PC-9 (cell line): ENCODE measurements at places on chromosomes 13 and 19.

DNA sequence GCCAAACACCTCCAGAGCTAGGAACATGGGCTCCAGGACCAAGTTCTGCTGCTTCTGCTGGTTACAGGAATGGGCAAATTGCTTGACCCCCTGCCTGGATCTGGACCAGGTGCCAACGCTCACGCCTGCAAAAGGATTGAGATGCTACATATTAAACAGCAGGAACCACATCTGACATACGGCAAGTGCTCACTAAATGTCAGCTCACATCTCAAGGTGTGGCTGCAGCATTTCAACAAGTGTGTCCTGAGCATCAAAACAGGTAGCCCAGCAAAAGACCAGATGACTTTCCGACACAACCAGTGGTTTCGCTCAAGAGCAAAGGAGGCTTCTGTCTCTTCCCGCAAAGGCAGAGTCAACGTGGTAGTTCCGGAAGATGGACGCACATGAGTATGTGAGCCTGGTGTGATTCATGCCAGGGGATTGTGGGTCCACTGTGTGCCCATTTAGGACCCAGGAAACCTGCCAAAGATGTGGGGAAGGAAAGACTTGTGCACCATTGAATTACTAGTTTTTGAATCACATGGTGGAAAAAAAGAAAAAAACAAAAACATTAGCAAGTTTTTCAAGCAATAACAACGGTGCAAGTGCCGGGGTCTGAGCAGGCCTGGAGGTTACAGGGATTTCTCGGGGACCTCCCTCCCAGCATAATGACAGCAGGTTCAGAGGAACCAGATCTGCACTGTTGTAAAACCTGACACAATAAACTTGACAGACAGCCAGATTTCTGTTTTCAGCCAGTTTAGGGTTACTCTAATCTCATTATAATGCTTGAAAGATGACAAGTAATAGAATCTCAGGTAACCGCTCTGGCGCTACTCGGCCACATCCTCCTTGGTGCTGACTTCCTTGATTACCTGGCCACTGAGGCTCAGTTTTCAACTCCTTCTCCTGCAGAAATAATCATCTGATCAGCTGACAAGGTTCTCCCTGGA lies 77.9 kb downstream of the SOX1 start:
- H3K4me3 ChIP-seq = no peak overlapping the region
- DNase-seq = no peak
- H3K27me3 ChIP-seq = peaks cover 62% of the 10 kb centered on the region
- no peak overlapping the region for H3K27ac ChIP-seq

DNA sequence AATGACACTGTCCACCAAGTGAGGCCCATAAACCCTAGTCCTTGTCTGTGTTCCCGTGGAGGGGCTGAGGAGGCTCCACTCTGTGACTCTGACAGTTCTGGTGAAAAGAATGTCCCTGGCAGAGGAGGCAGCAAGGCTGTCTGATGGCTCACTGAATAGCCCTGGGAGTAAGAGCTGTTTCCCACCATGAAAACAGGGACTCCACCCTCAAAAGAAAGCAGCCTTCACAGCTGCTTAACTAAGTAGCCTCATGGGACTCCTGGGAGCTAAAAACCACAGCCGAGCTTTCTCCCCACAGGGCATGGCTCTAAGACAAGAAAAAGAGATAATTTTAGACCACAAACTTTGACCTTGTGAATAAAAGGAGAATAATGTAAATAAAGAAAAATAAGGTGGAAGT lies 135.1 kb upstream of the FRY start:
- no peaks in the 10 kb centered on the region for H3K4me1 ChIP-seq
- no peak for DNase-seq
- no peaks in the 10 kb centered on the region for H3K36me3 ChIP-seq
- no peak overlapping the region for H3K27ac ChIP-seq
- 0 out of 2 replicates have a peak, but pooled peaks cover 6% of the 10 kb centered on the region for H3K27me3 ChIP-seq
- H3K4me3 ChIP-seq = no peak overlapping the region

DNA sequence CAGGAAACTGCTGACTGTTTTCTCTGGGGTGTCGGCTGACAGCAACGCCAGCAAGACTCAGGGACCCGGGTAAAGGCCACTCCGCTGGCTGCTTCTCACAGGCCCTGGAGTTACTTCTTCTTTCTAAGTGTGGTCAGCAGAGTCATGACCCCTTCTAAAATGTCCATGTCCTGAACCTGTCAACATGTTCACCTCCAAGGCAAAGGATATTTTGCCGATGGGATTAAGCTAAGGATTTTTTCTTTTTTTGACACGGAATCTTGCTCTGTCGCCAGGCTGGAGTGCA lies 7.9 kb downstream of the PEX11G start:
- H3K27me3 ChIP-seq = no peaks in the 10 kb centered on the region
- peaks cover 38% of the 10 kb centered on the region for H3K4me1 ChIP-seq
- H3K4me3 ChIP-seq = no peak overlapping the region
- peak overlapping the region; percentile 40; the same call in 1 of the 2 replicates for H3K27ac ChIP-seq
- DNase-seq = no peak

DNA sequence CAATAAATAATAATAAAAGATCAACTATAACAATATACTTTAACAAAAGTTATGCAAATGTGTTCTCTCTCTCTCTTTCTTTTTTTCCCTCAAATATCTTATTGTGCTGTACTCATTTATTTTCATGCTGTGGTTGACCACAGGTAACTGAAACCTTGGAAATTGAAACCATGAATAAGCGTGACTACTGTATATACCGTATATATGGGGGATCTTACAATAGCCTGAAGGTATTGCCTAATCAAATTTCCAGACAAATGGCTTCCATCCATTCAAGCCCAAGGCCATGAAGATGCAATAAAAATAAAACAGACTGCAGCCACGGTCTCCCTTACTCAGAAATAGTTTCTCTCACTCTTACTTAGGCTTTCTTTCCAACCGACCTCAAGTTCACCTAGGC lies 98.3 kb downstream of the SLITRK6 start:
- no peaks in the 10 kb centered on the region for H3K36me3 ChIP-seq
- no peaks in the 10 kb centered on the region for H3K27me3 ChIP-seq
- no peak for DNase-seq
- no peaks in the 10 kb centered on the region for H3K4me1 ChIP-seq
- H3K27ac ChIP-seq = no peak overlapping the region

DNA sequence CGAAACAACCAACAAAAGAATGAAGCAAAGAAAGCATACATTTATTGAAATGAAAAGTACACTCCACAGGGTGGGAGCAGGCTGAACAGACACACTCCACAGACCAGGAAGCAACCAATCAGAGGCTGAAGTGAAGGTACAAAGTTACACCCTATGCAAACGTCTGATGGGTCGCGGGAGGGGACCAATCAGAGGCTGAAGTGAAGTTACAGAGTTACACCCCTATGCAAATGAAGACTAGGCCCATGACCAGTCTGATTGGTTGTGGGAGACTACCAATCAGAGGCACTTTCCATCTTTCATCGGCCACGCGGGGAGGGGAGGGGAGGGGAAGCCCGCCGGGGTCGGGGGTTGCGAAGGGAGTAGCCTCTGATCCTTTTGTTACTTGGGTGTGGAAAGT lies 12.4 kb upstream of the FBL start:
- no peak for DNase-seq
- peaks cover 9% of the 10 kb centered on the region for H3K27me3 ChIP-seq
- H3K4me1 ChIP-seq = no peaks in the 10 kb centered on the region
- H3K27ac ChIP-seq = no peak overlapping the region
- no peaks in the 10 kb centered on the region for H3K36me3 ChIP-seq

DNA sequence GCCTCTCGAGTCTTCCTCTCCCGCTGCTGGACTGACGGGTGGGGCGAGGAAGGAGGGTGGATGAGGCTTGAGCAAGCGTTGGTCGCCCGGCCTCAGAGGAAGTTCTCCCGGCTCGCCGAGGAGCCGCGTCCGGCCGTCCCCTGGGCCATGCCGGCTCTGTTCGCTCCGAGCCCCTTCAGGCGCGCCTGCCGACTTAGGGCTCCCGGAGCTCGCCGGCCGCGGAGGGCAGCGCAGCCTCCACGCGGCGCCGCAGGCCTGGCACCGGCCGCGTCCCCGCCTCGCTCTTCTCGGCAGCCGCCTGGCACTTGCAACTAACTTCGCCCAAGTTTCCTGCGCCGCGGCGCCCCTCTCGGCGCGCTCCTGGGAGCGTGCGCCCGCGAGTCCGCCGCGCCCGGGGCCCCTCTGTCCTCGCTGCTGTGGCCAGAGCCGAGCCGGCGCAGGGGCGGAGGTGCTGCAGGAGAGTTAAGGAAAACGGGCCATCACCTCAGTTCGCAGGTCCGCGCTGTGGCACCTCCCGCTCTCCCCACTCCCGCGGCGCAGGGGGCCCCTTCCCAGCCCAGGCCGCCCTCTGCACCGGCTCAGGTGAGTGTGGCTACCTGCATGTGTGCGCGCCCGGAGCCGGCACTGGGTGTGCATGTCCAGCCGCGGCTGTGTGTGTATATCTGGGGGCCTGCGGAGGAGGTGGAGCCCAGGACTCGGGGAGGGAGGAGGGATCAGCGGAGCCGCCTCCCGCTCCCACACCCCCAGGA lies 641 bp upstream of the SOX21 start:
- no peak overlapping the region for H3K4me3 ChIP-seq
- DNase-seq = no peak
- peaks cover 40% of the 10 kb centered on the region for H3K27me3 ChIP-seq
- no peaks in the 10 kb centered on the region for H3K36me3 ChIP-seq
- H3K4me1 ChIP-seq = no peaks in the 10 kb centered on the region

GRCh38 chr13:72383646-72384045 lies 343.8 kb downstream of the MZT1 start:
- no peaks in the 10 kb centered on the region for H3K36me3 ChIP-seq
- DNase-seq = no peak
- no peaks in the 10 kb centered on the region; the same call in 1 of the 2 replicates for H3K4me1 ChIP-seq
- no peak overlapping the region for H3K4me3 ChIP-seq

GRCh38 chr19:16041299-16041990 lies 34.9 kb upstream of the TPM4 start:
- no peak overlapping the region for H3K27ac ChIP-seq
- peak; percentile 63 for DNase-seq
- no peaks in the 10 kb centered on the region for H3K27me3 ChIP-seq
- H3K4me1 ChIP-seq = peaks cover 4% of the 10 kb centered on the region; the same call in 1 of the 2 replicates

DNA sequence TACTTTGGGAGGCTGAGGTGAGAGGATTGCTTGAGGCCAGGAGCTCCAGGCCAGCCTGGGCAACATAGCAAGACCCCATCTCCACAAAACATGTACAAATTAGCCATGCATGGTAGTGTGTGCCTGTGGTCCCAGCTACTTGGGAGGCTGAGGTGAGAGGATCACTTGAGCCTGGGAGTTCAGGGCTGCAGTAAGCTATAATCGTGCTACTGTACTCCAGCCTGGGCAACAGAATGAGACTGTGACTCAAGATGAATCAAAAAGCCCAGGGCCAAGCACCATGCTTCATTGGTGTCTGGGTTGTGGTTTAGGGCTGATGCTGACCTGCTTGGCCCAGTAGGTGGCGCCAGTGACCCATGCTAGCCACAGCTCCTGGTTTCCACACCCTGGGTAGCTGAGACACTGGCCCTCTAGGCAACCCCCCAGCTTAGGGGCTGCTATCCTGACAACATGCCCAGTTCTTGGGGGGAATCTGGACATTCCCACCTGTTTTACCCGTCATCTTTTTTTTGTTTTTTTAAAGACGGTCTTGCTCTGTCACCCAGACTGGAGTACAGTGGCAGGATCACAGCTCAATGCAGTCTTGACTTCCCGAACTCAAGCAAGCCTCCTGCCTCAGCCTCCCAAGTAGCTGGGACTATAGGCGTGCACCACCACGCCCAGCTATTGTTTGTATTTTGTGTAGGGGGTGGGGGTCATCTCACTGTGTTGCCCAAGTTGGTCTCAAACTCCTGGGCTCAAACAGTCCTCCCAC lies 5.5 kb downstream of the CCDC124 start:
- DNase-seq = peak; percentile 75
- H3K4me1 ChIP-seq = peaks cover 12% of the 10 kb centered on the region
- H3K4me3 ChIP-seq = no peak overlapping the region
- H3K36me3 ChIP-seq = peaks cover 4% of the 10 kb centered on the region
- H3K27me3 ChIP-seq = no peaks in the 10 kb centered on the region

- no peak for DNase-seq
- H3K27me3 ChIP-seq = no peaks in the 10 kb centered on the region
- no peak overlapping the region for H3K4me3 ChIP-seq
- H3K27ac ChIP-seq = no peak overlapping the region
Measured at GRCh38 chr13:112704308-112705145, 14.7 kb downstream of the ATP11A start.

DNA sequence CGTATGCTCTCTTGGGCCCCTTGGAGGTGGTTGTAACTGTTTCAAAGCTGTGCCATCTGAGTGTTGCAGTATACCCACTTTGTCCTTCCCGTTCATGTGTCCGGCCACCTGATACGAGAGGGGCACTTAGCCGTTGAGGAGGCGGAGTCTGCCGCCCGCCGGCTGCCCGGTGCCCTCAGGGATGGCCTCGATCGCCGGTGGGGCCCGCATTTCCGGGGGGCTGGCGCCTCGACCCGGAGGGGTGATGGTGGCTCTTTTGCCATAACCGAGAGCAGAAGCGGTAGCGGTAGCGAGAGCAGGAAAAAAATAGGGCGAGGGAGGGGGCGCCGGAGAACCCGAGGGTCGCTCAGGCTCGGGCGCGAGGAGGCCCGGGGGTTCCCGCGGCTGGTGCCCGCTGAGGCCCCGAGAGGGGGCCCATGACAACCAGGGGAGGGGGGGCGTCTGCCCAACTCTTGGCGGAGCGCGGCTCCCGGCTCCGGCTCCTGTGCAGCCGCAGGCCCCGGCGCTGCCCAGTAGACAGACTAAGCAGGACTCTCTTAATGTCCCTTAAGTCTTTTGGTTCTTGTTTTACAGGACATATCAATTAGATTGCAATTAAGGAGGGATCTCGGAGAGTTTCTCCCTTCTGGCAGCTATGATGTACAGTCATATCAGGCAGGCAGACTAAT lies 342.7 kb upstream of the SGCG start:
- no peak overlapping the region for H3K4me3 ChIP-seq
- H3K36me3 ChIP-seq = no peaks in the 10 kb centered on the region
- DNase-seq = no peak
- peaks cover 11% of the 10 kb centered on the region for H3K27me3 ChIP-seq

DNA sequence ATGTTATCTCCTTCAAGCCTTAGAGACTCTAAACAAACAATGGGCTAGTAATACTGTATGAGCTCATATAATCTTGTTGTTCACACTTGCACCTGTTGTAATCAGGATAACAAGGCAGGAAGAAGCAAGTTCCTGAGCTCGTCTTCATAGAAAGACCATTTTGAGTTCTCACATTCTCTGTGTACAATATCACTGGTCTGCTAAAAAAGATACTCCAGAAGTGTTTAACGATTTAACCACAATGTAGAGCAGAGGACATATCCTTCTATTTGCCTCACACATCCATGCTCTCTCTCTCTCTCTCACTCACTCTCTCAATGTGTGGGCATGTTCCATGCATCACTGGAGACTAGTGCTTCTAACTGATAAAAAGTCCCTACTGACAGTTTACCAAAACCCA lies 122.9 kb downstream of the MIPEP start:
- H3K27ac ChIP-seq = no peak overlapping the region
- H3K27me3 ChIP-seq = no peaks in the 10 kb centered on the region
- no peak overlapping the region for H3K4me3 ChIP-seq
- H3K4me1 ChIP-seq = no peaks in the 10 kb centered on the region
- DNase-seq = no peak

DNA sequence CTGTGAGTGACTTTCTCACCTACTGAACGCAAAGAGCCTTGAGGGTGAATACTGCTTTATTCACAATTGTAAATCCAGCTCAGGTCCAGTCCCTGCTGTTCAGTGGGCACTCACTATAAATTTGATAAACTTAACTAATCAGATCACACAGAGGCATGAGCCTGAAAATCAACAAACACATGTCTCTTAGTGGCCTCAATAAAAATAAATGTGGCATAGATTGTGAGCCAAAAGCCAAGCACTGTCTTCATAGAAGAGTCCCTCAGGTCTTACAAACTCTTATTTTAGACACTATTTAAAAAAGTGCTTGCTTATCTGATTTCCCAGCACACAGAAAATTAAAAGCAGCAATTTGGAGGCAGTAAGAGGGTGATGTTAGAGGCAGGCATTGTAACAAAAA lies 957.7 kb downstream of the SLITRK5 start:
- no peaks in the 10 kb centered on the region for H3K4me1 ChIP-seq
- H3K27ac ChIP-seq = no peak overlapping the region
- H3K4me3 ChIP-seq = no peak overlapping the region
- no peak for DNase-seq
